ENCODE measurements at places on chromosomes 1 and 21.

DNA sequence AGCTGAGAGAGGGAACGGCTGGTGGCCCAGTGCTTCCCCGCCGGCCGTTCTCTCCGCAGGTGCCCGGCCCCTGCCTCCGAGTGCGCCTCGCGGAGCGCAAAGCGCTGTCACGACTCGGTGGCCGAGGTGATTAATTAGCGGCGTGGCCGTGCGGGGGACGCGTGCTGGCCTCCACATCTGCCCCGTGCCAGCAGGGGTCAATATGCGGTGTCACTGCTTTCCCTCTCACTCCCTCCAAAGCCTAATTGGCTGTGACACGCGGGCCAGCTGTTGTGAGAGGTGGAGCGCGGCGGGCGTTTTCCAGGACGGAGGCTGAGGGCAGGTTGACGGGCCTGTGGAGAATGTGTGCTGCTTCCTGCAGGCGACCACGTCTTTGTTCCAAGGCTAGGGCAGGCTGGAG is 239.0 kb downstream of the LMX1A start:
- DNase-seq: no peak

- no peak for DNase-seq
Observed at GRCh38 chr1:210342986-210343780, 14.5 kb downstream of the HHAT start.

GRCh38 chr1:57214951-57215575 is 208.8 kb downstream of the DAB1 start:
- no peak for DNase-seq

- no peak for DNase-seq
Observed at GRCh38 chr1:199723250-199723956, 304.1 kb upstream of the NR5A2 start.

DNA sequence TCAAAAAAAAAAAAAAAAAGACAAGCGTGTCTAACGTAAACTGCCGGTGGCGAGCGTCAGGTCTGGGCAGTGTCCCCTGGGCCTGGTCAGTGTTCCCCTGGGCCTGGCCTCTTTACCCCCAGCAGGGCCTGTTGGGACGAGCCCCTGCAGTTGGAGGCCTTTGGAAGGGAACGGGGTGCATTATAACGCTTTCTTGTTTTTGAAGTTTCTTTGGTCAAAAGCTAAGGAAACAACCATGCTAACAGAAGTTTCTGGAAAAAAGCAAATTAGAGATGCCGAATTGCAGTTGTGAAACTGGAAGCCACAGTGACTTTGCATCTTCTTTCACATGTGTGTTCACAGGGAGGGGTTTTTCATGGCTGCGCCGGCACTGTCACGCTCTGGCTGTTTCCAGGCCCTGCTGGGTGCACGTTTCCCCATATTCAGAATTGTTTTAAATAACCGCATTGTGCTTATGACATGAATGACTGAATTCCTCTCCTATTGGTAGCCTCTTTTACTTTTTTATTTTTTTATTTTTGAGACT is 16.0 kb downstream of the RRP1 start:
- peak; percentile 48 for DNase-seq

DNA sequence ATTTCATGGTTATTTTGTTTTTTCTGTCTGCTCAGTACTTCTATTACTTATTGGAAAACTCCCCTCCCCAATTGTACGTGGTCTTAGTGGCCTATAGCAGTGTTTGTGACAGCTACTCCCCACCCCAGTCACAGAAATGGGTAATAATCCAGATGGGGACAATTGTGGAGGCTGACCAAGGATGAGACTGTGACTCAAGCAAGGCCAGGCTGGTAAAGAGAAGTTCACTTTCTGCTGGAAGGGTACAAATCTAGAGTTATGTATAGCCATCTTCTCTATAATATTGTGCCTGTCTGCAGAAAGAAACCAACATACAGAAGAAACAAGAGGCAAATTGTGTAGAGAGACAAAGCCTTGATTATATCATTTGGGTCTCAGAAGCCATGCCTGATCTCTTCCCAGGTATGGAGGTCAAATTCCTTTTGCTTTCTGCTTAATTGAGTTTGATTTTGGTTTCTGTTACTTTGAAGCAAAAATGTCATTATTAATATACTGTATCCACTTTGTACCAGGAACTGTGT is 270.4 kb downstream of the HLX start:
- no peak for DNase-seq

- no peak for DNase-seq
Observed at GRCh38 chr1:227951624-227952373, 4.1 kb upstream of the WNT9A start.

- DNase-seq: no peak
Observed at GRCh38 chr1:170356585-170356984, 175.4 kb upstream of the GORAB start.

GRCh38 chr1:115811140-115811828 is 29.6 kb downstream of the NHLH2 start:
- DNase-seq: peak; percentile 42

- no peak for DNase-seq
Observed at GRCh38 chr1:17618558-17619247, 79.2 kb downstream of the ARHGEF10L start.

Measured in OCI-M1 (cell line).